ENCODE measurements at places on chromosomes 3 and 15. TPM values are rescaled to one million over a fixed set of nuclear protein-coding genes. Genes with fewer than 3 reads are reported as not detected.

GRCh38 chr3:2465842-2466241 is 367.2 kb downstream of the CNTN4 start:
- no peak for DNase-seq

- DNase-seq = no peak
These were observed 80.6 kb downstream of the PGPEP1L start for GRCh38 chr15:98927022-98927421.

DNA sequence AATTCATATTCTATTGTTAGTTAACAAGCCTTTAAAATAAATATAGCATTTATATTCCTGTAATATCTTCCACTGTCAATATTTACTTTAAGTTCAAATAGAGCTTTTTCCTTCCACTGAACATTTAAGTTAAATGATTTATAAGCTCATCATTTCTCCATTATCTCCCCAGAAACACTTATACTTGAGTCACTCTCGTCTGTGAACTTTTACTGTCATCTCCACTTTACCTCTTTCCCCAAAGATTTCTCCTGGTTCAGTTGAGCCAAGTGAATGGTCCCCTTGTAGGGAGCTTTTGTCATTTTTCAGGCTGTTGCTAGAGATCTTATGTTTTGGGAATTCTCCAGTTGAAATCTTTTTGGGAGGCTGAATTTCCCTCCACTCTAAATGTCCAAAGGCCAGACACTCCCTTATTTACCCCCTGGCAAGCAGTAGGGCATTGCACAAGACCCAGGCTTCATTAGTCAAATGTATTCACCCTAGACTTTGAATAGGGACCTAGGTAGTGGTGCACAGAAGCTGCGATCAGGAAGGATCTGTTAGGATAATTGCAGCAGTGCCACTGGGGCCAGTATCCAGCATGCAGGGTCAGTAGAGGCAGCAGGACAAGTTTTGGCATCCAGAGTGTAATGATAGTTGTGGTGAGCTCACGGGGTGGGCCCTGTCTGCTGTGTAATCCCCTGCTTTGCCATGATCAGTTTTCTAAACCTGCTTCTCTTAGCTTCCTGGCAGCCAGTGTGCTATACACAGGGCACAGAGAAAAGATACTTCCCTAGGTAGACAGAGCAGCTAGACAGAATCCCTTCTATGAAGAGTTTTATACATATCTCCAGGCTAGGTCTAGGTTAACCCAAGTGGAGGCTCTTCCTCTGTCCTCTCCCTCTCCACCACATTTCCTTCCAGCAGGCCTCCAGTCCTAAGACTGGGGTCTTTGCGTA is 356.5 kb upstream of the SLCO3A1 start:
- DNase-seq = no peak

DNA sequence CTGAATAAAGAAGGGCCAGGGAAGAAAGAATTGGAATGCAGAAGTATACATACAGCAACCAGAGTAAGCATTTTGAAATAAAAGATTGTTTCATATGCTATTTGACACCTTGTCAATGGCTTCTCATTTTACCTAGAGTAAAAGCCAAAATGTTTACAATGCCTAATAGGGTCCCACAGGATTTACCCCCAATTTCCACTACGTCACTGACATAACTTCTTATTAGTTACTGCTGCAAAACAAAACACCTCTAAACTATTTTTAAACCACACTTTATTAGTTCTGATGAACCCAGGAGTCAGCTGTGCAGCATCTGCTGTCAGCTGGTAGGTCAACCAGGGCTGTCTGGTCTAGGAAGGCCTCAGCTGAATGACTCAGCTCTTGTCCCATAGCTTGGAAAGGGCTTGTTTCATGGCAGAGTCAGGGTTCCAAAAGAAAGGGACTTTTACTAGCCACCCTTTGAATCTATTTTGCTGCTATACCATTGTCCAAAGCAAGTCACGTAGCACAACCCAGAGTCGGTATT is 945.1 kb downstream of the EPHA3 start:
- DNase-seq = no peak

The DUOXA1 gene
- total RNA-seq = 0.59 TPM

DNA sequence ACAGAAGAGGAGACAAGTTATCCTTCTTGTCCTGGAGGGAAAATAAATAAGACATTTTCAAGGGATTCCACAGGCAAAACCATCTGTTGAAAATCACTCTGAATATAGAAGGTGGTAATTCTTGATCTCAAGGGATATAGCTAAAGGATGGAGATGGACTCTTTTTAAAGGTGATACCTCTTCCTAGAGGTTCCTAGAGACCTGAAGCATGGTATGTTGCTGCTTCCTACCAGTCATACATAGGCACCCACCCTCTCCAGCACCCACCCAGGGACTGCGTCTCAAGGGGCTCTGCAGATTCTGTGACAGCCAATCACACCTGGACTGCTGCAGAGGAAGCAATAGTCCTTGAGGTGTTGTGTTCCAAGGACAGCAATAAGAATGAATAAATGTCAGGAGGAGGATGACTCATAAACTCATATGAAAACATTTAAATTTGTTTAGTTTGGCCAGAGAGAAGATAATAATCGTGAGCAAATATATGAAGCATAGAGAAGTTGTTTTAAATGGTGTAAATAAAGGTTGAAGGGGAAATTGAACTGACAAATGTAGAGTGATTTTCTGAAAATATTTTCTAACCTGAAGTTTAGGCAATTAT is 741.6 kb upstream of the CBLB start:
- no peak for DNase-seq

DNA sequence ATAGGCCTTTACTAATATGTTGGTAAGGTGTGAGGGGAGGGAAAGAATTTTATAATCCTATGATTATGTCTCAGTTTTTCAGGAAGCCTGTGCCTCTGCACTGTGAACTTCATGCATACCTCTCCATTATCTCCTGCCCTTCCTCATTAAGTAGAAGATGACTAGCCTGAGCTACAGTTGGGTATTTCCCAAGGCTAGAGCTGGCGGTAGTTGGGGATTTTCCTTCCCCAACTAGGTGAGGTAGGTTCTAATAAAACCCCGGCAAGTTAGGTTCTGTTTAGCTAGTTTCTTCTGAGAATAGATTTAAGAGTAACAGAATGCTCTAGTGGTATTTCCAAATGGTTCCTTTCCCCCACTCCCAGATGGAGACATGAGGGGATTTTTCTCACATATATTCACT is 414.5 kb downstream of the GRM7 start:
- DNase-seq = no peak

DNA sequence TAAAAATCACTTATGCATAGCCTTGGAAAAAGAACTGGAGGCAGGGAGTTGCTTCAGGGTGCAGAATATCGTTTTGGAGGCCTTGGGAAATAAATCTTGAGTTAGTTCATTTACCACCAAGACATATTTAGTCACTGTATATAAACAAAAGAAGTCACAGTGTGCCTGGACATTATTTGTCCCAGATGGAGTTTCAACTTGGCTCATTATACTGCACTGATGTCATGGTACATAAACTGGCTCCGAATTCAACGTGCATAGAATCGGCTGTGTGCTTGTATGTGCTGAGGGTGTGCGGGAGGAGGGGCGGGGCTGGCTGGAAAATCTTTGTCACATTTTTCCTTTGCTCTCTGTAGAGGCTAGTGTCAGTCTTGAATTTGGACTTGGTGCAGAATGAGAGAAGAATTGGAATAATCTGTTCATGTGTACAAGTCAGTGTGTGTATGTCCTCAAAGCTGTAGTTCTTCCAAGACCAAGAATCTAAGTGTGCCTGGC is 86.6 kb downstream of the FNDC3B start:
- peak; percentile 74 for DNase-seq

The RBPMS2 gene
- total RNA-seq = 213 TPM

GRCh38 chr3:45029661-45030060 is 3.6 kb downstream of the CLEC3B start:
- no peak for DNase-seq

GRCh38 chr15:62071711-62072308 is 5.0 kb downstream of the C2CD4A start:
- DNase-seq = no peak

- no peak for DNase-seq
These were observed 154.9 kb downstream of the ECT2 start for GRCh38 chr3:172905451-172905850.

- DNase-seq = no peak
These were observed 8.0 kb upstream of the KLHL6 start for GRCh38 chr3:183563536-183563874.

- DNase-seq = no peak
These were observed 63.3 kb downstream of the BOC start for GRCh38 chr3:113274425-113275257.

DNA sequence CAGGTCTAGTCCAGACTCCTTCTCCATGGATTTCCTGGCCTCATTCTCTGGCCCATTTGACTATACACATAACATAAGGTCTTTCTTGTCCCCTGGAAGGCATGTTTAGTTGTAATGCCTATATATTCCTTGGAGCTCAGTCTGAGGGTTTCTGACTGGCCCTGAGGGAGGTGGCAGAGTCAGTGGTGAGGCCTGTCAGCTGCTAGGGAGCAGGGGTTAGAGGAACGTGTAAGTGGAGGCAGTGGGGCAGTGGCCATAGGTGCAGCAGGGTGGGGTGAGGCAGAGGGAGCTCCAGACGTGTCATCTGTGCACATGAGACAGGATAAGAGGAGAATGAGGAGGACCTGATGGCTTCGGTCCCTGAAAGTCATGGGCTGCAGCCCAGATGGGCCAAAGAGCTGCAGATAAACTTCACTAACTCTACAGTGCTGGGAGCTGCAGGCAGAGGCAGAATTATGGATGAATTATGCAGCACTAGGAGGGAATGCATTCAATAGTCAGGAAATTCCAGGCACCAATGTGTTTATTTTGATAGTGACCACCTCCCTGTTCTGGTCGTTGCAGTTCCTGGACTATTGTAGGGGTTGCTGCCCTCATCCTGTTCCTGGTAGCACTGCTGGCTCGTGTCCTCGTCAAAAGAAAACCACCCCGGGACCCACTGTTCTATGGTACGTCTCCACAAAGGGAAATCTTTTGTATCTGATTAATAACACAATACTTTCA is 4.9 kb downstream of the TM6SF1 start:
- no peak for DNase-seq

GRCh38 chr3:179991883-179992282 is 44.9 kb downstream of the PEX5L start:
- DNase-seq = no peak

The SLC24A5 gene
- not detected for total RNA-seq

The ABCF3 gene
- 75.6 TPM for total RNA-seq

The GOLGA6L22 gene
- total RNA-seq = not detected

DNA sequence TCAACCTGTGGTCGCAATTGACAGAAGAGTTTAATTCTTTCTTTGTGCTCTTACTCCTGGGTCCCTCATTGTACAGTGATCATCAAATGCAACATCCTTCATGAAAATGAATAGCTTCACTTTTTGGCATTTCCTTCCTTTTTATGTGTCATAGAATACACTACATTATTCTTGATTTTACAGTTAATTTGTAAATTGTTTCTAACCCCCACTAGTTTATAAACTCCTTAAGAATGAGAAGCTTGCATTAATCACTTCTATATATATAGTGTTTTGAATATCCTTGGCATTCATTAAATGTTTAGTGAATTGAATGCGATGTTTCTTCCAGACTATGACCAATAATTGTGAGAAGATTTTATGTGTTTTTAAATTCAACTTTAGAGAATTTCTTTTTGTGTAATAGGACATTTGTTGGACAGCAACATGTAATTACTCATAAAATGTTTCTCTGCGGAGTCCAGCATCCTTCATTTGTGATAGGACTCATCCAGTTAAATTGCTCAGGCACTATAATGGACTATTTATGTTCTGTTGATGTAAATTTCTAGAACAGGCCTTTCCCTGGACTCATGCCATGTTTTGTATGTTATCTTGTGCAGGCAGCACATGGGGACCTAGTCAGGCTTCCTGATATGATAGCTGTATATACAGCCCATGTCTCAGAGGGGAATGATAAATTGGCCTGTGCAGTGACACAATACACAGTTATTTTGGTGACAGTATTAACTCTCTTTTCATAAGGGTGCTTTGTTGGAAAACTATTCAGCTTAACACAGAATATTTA is 51.3 kb downstream of the MBNL1 start:
- no peak for DNase-seq

DNA sequence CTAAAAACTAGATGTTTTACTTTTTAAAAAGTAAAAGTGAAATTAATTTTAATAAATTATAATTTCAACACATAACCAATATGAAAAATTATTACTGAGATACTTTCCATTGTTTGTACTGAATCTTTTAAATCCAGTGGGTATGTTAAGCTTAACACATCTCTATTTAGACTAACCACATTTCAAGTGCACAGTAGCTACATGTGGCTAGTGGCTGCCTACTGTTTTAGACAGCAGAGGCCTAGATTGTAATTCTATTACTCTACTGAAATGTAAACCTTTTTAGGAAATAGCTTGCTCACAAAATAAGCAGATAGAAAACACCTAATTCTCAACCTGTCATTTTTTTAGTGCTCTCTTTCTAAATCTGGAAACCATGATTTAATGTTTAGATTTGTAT is 4.9 kb downstream of the TCAIM start:
- no peak for DNase-seq

The LRRN1 gene
- 0.12 TPM for total RNA-seq

DNA sequence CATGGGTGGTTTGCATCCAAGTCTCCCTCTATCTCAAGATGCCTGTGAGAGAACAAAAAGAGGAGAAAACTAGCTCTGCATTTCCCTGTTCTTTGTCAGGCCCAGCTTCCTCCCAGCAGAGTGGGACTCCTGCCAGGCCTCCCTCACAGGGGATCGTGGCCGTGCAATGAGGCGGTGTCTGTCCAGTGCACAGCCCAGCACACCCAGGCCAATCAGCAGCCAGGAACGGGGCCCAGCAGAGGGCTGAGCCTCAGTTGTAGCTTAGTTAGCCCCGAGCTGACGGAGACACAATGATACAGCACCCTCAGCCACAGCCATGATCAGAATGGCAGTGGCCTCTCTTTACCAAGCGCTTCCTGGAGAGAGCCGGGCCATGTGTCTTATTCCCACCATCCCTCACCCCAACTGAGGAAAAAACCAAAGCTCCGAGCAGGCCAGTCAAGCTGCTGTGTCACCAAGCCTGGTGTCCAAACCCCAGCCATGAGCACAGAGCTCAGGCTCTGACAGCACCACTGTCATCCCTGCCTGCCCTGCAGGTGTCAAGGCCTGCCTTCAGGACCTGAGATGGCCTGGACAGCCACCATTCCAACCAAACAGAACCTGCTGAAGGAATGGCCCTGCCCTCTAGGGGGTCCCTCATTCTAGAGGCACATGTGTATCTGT is 71.1 kb downstream of the DNAJB8 start:
- peak; percentile 87 for DNase-seq

DNA sequence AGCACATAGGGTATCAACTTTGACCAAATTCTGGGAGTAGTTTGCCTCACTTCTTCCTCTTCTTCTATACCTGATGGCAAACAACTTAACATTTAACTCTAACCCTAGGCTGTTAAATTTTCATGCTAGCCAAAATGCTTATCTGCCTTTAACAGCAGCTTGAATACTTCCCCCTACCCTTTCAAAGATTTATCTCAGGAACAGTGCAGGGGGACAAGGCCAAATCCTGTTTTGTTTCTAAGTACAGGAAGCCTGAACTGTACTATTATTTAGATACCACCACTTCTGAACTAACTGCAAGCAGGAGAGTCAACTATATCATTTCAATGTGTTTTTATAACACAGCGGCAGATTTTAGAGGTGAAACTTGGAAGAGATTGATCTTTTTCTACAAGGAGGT is 104.0 kb upstream of the CNTN6 start:
- DNase-seq = no peak

Measured in left ventricle myocardium superior (tissue), 1 donor.